ENCODE measurements at places on chromosomes 16 and 17.

- DNase-seq, result no peak
Measured at GRCh38 chr16:84751241-84751640, 51.4 kb downstream of the USP10 start.

- no peak for DNase-seq
Measured at GRCh38 chr16:20045886-20046285, 27.8 kb downstream of the GPR139 start.

- DNase-seq, result no peak
Measured at GRCh38 chr17:79776376-79777119, 1.4 kb upstream of the CBX2 start.

- no peak for DNase-seq
Measured at GRCh38 chr17:6109536-6109935, 39.4 kb downstream of the WSCD1 start.

GRCh38 chr16:4347765-4348509 lies 3.2 kb downstream of the PAM16 start:
- no peak for DNase-seq

DNA sequence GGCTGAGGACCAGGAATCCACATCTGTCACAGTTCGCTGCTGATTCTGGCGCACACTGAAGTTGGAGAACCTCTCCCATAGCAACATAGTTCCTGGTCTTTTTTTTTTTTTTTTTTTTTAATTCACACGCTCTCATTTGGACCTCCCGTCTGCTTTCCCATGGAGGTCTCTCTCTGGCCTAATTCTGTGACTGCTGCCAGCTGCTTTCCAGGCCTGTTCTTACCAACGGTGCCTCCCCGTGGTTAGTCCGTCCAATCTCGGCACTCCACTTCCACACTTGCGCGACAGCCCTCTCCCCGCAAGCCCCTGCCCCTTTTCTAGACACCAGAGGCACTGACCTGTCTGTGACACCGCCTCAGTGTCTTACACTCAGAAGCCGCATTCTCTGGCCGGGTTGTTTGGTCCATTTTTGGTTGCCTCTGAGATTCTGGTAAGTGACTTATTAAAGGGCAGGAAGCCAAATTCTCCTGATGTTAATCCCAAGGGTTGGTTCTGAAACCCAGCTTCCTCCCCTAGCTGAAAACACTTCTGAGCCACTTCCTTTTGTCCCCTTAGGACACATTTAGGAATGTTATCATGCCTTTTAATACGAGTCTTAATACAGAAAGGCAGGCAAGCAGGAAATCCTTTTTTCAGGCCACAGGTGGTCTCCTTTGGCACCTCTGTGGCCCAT lies 1.1 kb upstream of the AKTIP start:
- no peak for DNase-seq

GRCh38 chr17:74374858-74375257 lies 7.6 kb downstream of the GPR142 start:
- no peak for DNase-seq

DNA sequence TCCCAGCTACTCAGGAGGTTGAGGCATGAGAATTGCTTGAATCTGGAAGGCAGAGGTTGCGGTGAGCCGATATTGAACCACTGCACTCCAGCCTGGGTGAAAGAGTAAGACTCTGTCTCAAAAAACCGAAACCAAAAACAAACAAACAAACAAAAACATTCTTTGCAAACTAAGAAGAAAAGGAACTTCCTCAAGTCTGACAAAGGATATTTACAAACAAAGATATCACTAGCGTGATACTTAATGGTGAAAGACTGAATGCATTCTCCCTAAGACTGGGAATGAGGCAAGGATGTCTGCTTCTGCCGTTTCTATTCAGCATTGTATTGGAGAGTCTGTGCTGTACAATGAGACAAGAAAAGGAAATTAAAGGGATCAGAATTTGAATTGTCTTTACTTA lies 10.5 kb upstream of the MPO start:
- DNase-seq, result no peak

DNA sequence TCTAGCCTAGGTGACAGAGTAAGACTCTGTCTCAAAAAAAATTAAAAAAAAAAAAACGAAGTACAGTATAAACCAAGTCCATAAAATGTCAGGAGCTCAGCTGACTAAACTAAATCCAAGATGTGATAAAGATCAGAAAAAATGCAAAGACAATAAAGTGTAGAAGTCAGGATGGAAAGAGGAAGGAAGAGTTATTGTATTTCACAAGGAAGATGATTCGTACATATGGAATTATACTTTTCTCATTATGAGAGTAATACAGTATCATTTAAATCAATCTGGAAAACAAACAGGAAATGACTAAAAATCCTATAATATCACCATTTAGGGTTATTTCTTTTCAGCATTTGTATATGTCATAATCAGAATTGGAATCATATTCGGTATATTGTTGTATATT lies 11.4 kb upstream of the APOH start:
- DNase-seq, result no peak

DNA sequence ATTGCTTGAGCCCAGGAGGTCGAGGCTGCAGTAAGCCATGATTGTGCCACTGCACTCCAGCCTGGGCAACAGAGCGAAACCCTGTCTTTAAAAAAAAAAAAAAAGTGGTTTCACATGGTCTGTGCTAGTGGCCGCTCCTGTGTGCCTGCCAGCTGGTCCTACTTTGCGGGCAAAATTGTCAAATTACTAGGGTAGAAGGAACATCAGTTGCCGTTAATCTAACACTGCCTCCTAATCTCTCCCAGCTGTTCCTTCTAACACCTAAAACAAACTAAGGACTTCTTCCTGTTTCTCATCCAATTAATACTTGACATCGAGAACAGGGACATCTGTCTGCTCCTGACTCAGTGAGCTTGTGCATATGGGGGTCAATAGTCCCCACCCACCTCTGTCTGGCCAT lies 23.9 kb downstream of the TMEM11 start:
- no peak for DNase-seq

DNA sequence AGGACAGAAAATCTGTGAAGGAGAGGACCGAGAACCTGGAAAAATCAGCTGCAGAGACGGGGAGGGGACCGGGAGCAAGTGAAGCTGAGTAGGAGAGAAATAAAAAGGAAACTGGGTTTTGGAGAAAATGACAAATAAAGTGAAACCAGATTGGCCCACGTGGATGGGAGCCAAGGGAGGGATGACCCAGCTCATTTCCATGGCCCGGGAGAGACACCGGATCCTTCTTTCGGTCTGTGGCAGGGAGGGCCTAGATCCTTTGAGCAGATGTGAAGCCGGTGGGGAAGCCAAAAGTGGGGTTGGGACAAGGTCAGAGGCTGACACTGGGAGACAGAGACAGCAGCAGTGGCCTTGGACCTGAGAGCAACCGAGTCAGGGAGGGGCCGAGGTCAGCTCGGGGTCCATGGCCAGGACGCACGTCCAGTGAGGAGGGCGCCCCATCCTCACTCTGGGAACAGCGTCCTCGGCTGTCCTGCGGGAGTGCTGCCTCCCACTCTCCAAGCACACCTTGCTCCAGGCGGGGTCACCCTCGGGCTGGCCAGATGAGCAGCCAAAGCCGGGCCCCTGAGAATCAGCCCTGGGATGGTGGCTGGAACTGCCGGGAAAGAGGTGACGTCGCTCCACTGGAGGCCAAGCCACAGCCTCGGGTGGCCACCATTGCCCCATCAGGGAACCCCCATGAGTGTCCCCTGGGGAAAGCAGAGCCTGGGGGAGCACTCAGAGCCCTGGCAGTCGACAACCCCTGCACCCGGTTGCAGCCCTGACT lies 50.8 kb upstream of the CDR2 start:
- DNase-seq, result no peak

DNA sequence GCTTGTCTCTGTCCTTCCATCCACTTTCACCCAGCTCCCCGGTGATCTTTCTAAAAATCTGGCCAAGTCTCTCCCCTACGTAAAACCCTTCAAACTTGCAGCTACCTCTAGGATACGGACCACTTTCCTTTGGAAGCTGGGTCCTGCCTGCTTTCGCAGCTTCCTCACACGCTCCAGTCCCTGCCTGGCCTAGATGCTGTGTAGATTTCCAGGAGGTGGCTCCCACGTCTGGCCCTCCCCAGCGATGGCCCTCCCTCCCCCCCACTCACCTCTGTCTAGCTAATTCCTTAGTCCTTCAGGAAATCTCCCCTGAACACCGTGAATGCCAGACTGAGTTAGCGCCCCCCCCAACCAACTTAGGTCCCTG lies 579 bp upstream of the LRRC59 start:
- no peak for DNase-seq

- DNase-seq, result no peak
Measured at GRCh38 chr17:47636273-47637030, 13.3 kb upstream of the KPNB1 start.

- no peak for DNase-seq
Measured at GRCh38 chr16:51888016-51888415, 658.9 kb downstream of the TOX3 start.

DNA sequence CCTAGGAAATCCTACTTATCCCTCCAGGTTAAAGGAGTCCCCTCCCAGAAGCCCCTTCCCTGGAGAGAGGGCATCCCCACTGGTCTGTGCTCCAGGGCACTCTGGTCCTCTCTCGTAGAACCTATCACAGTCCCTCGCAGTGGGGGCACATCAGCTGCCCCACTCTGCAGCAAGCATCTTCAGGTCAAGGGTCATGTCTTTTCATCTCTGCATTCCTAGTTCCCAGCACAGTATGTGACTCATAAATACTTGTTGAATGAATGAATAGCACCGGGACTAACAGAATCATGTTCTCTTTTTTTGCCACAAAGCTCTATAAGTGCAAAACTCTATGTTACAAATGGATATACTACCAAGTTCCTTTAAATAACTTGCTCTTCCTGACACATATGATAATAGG lies 36.0 kb downstream of the RNF157 start:
- peak; percentile 21 for DNase-seq

- DNase-seq, result no peak
Measured at GRCh38 chr17:47818002-47818695, 3.4 kb downstream of the OSBPL7 start.

GRCh38 chr16:81570151-81570846 lies 125.7 kb downstream of the CMIP start:
- no peak for DNase-seq

DNA sequence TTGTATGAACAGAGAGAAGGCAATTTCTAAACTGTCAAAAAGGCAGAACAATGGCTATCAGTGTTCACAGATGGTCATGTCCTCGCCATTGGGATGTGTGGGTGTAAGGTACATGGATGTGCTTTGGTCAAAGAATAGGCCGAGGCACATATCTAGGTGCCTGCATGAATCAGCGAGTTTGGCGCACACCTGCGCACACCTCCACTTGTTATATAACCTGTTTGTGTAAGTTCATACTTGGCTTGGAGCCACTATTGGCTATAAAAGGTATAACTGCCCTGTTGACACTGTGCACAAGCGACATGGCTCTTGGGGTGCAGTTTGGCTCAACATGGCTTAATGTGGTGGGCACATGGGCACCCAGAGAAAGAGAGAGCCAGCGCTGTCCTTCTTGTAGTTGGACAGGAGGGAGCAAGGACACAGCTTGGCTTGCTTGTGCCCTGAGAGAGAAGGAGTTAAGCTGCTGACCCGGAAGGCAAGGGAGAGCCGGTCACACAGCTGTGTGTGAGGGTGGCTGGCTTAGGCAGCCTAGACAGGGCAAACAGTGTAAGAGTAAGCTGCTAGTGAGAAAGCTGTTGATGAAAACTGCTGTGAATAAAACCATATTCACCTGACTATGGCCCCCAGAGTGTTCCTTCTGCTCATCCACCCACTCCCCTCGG lies 499.1 kb downstream of the KCNJ2 start:
- DNase-seq, result no peak

GRCh38 chr17:82315703-82316358 lies 1.6 kb downstream of the CD7 start:
- no peak for DNase-seq

DNA sequence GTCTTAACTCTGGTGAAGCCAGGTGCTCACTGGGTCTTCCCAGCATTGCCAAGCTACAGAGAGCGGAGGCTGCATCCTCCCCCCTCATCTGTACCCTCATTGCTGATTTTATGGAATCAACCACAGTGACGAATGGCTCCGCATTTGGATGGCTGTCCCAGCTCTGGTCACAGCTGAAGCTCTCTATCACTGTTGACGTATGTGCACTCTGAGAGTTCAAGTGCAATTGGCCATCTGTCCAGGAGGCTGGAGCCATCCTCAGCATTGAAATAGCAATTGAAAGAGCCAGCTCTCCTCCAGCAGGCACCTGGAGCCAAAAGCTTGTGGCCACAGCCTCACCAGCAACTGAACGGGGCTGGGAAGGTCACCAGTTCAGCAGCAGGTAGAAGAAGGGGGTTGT lies 494.1 kb downstream of the TMEM114 start:
- no peak for DNase-seq

- no peak for DNase-seq
Measured at GRCh38 chr17:31175237-31175636, 80.5 kb downstream of the NF1 start.

- DNase-seq, result no peak
Measured at GRCh38 chr16:59991171-59991570, 1257.1 kb upstream of the GOT2 start.

GRCh38 chr16:81907681-81908080 lies 103.6 kb downstream of the SDR42E1 start:
- no peak for DNase-seq

DNA sequence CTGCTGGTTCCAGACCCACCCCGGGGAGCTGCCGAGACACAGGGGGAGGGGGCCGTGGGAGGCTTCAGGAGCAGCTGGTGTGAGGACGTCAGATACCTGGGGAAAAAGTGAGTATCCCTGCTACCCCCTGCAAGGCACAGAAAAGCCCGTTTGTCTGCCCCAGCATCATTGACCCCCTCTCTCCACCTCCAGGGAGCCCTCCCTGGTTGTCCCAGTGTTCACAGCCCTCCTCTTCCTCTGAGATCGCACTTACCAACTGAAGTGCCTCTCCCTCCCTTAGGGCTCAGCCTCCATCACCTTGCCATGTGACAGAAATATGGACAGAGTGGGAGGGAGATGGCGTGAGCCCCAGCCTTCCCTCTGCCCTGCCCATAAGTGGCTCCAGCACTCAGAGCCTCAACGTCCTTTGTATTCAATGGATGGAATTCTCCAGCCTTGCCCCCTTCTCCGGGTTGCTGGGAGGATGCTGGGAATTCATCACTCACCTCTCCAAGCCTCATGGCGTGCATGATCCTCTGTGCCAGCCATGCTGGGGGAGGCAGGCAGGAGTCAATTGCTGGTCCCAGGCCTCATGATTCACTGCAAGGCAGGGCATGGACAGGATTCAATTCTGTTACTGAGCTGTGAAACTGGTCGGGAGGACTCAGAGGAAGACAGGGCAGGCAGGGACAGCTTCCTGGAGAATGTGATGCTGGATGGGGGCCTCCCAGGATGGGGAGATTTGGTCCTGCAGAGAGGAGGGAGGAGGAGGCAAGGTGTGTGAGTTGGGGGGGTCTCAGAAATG lies 14.6 kb downstream of the SPNS3 start:
- no peak for DNase-seq

- no peak for DNase-seq
Measured at GRCh38 chr16:86354641-86355513, 155.4 kb upstream of the FOXF1 start.

- no peak for DNase-seq
Measured at GRCh38 chr16:1981398-1981836, at the start of gene NOXO1. TSS of gene NOXO1 (minus strand) at chr16:1981469. CDS start at chr16:1981179, 290 bp downstream.

All from AG04449 (cell line).